Activated naive CD8-positive, alpha-beta T cell treated with anti-CD3 and anti-CD28 coated beads, Interleukin-2, amount 50 U/mL, for 24 hours (primary cell): ENCODE measurements at places on chromosomes 12 and 14.

DNA sequence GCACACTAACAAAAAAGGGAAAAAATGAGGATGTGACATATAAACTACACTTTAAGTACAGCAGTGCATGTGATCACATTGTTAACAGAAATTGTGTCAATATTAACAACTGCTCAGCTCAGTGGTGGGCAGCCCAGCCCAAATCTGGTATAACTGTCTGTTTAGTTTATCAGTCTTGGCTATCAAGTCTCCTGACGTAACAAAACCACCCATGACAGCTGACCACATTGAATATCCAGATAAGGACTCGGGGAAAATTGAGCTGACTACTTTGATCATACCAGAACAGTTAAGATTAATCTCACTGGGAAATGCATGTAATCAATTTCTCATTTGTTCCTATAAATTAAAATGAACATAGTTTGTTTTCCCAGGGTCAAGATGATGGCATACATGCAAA, 396.6 kb downstream of the SNAPC1 start:
- no peak overlapping the region for H3K4me3 ChIP-seq
- H3K27ac ChIP-seq = no peak overlapping the region

- peaks cover 53% of the 10 kb centered on the region for H3K36me3 ChIP-seq
- no peaks in the 10 kb centered on the region for H3K27me3 ChIP-seq
- peaks cover 9% of the 10 kb centered on the region for H3K4me1 ChIP-seq
- H3K27ac ChIP-seq = no peak overlapping the region
- H3K4me3 ChIP-seq = no peak overlapping the region
Observed at GRCh38 chr12:112049351-112049750, 36.1 kb downstream of the ERP29 start.

- peak overlapping the region; percentile 59 for H3K27ac ChIP-seq
- H3K36me3 ChIP-seq = peaks cover 3% of the 10 kb centered on the region
- DNase-seq = no peak
- H3K4me1 ChIP-seq = peaks cover 41% of the 10 kb centered on the region
- no peak overlapping the region for H3K4me3 ChIP-seq
- H3K27me3 ChIP-seq = no peaks in the 10 kb centered on the region
Observed at GRCh38 chr14:68359837-68360552, 432.9 kb downstream of the ZFP36L1 start.

DNA sequence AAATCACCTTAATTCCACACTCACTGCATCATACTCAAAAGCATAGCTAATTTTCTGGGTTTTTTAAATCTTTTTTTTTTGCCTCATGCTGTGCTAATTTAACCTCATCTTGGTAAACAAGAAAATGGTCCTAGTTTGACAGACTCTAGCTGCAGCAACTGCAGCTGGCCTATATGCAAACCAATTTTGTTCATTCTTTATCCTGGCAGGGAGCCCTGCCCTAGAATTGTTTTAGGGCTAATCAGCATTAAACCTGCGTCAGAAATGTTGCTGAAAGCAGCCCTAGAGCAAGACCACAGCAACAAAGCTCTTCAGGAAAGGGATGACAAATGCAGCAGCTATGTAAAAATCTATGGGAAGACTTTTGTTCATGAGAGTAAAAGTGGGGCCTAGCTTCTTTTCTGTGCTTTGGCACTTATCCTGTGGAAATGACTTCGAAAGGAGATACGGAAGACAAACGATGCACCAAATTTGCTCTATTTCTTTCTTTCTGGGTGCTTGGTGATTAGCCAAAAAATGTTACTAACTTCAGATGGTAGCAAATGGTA, 72.2 kb downstream of the DENND5B start:
- no peaks in the 10 kb centered on the region for H3K27me3 ChIP-seq
- no peak for DNase-seq
- H3K36me3 ChIP-seq = no peaks in the 10 kb centered on the region
- H3K4me3 ChIP-seq = no peak overlapping the region
- peaks cover 3% of the 10 kb centered on the region for H3K4me1 ChIP-seq

GRCh38 chr12:52004042-52004648, 2.6 kb upstream of the TAMALIN start:
- H3K4me1 ChIP-seq = peaks cover 30% of the 10 kb centered on the region
- DNase-seq = no peak
- H3K4me3 ChIP-seq = no peak overlapping the region
- H3K27me3 ChIP-seq = peaks cover 9% of the 10 kb centered on the region
- no peak overlapping the region for H3K27ac ChIP-seq
- peaks cover 6% of the 10 kb centered on the region for H3K36me3 ChIP-seq

DNA sequence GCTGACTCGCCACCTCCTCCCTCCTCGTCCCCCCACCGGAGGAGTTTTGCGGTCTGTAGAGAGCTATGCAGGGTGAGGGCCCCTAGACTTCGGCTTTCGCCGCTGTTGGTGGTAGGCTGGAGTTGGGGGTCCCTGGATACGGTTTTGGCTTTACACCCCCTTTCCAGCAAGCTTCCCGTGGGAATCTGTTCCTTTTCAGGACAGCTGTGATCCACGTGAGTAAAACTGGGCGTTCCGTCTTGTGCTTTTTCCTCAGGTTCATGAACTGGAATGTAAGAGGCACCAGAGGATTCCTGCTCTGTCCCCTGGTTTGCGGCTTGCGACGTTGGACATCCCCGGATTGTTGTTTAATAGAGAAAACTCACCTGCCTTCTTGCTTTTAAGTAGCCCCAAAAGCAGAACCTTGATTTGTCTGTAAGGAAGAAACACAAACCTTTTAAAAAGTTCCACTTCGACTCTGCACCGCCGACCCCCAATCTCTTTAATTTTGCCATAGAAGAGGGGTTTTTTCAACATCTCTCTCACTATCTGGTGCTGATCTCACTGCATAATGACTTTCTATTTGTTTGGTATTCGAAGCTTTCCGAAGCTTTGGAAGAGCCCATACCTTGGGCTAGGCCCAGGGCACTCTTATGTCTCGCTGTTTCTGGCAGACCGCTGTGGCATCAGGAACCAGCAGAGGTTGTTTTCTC, 490 bp downstream of the PRORP start:
- H3K4me1 ChIP-seq = peaks cover 63% of the 10 kb centered on the region
- DNase-seq = no peak
- peaks cover 24% of the 10 kb centered on the region for H3K36me3 ChIP-seq
- no peaks in the 10 kb centered on the region for H3K27me3 ChIP-seq
- peak overlapping the region; percentile 100 for H3K27ac ChIP-seq
- H3K4me3 ChIP-seq = peak overlapping the region; percentile 88

DNA sequence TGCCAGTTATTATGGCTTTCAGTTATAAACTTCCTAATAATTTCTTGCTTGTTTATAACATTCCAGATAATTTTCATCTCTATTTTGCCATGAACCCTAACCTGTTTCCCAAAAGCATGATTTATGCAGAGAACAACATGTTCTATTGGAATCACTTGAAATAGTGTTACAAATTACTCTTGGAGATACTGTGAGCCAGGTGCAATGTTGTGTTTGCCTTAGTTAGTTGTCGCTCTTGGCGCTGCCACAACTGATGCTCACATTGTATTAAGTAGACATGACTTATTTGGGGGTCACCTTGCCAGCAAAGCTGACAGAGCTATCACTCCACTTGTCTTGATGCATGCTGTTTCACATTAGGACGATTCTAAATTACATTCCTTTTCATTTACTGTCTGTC, 49.4 kb downstream of the TSPAN8 start:
- no peak overlapping the region for H3K4me3 ChIP-seq
- no peaks in the 10 kb centered on the region for H3K36me3 ChIP-seq
- no peaks in the 10 kb centered on the region for H3K27me3 ChIP-seq
- DNase-seq = no peak

GRCh38 chr14:101065696-101066694, 162.5 kb upstream of the RTL1 start:
- no peaks in the 10 kb centered on the region for H3K4me1 ChIP-seq
- DNase-seq = no peak
- no peak overlapping the region for H3K4me3 ChIP-seq
- peaks cover 1% of the 10 kb centered on the region for H3K27me3 ChIP-seq
- H3K36me3 ChIP-seq = no peaks in the 10 kb centered on the region

GRCh38 chr14:59126714-59127436, 61.6 kb upstream of the DAAM1 start:
- H3K27me3 ChIP-seq = peaks cover 5% of the 10 kb centered on the region
- no peaks in the 10 kb centered on the region for H3K4me1 ChIP-seq
- no peak overlapping the region for H3K27ac ChIP-seq

GRCh38 chr12:10891937-10892336, 7.9 kb upstream of the PRH1 start:
- no peak overlapping the region for H3K27ac ChIP-seq
- no peak for DNase-seq
- H3K36me3 ChIP-seq = peaks cover 14% of the 10 kb centered on the region
- no peak overlapping the region for H3K4me3 ChIP-seq
- no peaks in the 10 kb centered on the region for H3K27me3 ChIP-seq

DNA sequence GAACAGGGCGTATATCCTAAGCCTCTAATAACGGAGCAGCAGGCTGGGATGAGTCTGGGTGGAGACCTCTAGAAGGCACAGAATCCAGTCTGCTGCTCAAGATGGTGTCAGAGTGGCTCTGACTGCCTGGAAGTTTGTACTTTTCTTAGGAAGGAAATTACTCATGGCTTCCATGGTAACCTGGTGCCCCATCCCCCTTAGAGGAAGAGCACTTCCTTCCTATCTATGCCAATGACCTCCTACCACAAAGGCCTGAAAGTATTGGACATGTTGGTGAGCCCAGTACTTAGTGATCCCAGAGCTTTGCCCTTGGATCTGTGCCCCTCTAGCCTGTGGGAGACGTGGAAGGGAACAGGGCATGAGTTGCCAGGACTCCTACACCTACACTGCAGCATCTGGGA, 1.5 kb downstream of the BATF start:
- H3K27ac ChIP-seq = peak overlapping the region; percentile 99
- H3K36me3 ChIP-seq = peaks cover 55% of the 10 kb centered on the region
- H3K4me1 ChIP-seq = peaks cover 78% of the 10 kb centered on the region
- no peak for DNase-seq

DNA sequence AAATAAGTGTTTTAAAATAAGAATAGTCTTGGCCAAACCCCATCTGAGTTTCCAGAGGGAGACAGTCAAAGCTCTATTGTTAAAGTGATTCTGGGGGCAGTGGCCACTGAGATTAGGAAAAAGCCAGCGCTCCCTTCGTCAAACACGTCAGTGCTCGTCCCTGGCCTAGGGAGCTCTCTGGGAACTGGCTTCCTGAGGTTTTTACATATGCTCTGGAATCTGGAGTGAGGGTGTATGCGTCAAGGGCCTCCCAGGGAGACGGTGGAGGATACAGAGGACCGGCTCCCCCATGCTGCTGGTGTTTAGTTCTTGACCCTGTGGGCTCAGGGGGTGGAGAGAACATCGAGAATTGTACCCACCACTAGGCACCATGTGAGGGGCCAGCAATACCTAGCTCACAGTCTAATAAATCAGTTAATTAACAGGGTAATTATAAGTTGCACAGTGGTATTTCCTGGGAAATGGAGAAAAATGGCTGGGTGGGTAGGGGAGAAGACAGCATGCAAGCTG, 87.0 kb downstream of the SLC25A47 start:
- H3K4me1 ChIP-seq = peaks cover 26% of the 10 kb centered on the region
- no peak overlapping the region for H3K4me3 ChIP-seq
- peaks cover 2% of the 10 kb centered on the region for H3K36me3 ChIP-seq
- H3K27me3 ChIP-seq = no peaks in the 10 kb centered on the region

DNA sequence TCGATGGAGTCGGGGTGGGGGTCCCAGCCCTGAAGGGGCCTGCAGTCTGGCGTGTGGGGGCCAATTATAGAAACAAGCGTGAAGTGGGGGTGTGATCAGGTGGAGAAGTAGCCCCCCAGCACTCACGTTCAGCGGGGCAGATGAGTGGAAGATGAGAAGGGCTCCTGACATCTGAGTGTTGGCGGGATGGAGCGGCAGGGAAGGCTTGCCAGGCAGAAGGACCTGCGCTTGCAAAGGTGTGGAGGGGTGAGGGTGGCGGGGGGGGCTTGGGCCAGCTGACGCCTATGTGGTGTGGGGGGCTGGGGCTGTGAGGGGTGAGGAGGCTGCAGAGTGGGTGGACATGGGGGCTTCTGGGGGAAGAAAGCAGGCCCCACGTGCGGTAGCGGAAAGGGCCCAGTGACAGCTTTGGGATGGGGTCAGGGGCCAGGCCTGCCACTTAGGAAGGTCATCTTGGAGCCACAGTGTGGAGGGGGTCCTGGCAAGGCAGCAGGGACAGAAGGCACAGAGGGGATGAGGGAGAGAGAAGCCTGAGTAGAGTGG, 22.2 kb upstream of the BEGAIN start:
- H3K36me3 ChIP-seq = no peaks in the 10 kb centered on the region
- H3K4me1 ChIP-seq = no peaks in the 10 kb centered on the region
- H3K27ac ChIP-seq = no peak overlapping the region
- H3K27me3 ChIP-seq = peaks cover 2% of the 10 kb centered on the region

GRCh38 chr12:53060064-53060720, 10.3 kb downstream of the TNS2 start:
- H3K27ac ChIP-seq = no peak overlapping the region
- H3K36me3 ChIP-seq = peaks cover 2% of the 10 kb centered on the region
- no peaks in the 10 kb centered on the region for H3K4me1 ChIP-seq
- H3K4me3 ChIP-seq = no peak overlapping the region

DNA sequence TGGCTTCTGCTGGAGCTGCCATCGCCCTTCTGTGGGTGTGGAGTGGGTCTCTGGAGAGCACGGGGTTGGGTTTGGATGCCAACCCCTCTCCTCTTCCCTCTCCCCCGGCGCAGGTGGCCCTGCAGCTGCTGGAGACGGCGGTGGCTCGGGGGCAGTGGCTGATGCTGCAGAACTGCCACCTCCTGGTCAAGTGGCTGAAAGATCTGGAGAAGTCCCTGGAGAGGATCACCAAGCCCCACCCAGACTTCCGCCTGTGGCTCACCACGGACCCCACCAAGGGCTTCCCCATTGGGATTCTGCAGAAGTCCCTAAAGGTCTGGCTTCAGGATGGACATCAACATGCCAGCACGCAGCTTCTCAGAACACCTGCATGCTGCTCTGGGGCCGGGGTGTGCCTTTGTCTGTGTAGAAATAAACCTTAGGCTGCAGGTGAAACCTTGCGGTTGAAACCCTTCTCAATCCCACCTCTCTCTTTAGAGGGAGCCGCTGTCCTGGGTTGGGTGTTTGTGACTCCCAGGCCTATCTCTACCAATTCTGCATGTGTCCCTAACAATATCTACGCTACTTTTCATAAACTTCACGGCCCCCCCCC, 44.3 kb downstream of the CCDC92 start:
- H3K4me3 ChIP-seq = no peak overlapping the region
- peaks cover 14% of the 10 kb centered on the region for H3K4me1 ChIP-seq
- no peak overlapping the region for H3K27ac ChIP-seq
- no peak for DNase-seq

DNA sequence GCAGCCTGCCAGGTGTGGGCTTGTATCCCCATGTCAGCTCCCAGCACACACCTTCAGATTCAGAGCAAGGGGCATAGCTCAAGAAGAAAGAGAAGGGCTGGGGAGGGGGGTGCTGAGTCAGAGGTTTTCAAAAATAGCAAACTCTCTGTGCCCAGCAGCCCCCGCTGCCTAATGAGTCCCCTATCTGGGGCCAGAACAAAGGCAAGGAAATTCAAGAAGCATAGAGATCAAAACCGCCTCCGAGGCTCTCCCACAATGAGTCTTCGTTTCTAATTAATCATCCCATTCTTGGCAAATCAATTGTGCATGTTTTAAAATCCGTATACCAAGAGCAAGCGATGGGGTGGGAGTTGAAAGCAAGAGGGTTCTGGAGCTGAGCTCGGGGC, 19.5 kb upstream of the CMKLR1 start:
- H3K27me3 ChIP-seq = peaks cover 5% of the 10 kb centered on the region
- no peak overlapping the region for H3K27ac ChIP-seq
- no peaks in the 10 kb centered on the region for H3K36me3 ChIP-seq
